NCI-H460 (cell line): ENCODE measurements at places on chromosomes 16 and 17. TPM values are rescaled to one million over a fixed set of nuclear protein-coding genes. Genes with fewer than 3 reads are reported as not detected.

DNA sequence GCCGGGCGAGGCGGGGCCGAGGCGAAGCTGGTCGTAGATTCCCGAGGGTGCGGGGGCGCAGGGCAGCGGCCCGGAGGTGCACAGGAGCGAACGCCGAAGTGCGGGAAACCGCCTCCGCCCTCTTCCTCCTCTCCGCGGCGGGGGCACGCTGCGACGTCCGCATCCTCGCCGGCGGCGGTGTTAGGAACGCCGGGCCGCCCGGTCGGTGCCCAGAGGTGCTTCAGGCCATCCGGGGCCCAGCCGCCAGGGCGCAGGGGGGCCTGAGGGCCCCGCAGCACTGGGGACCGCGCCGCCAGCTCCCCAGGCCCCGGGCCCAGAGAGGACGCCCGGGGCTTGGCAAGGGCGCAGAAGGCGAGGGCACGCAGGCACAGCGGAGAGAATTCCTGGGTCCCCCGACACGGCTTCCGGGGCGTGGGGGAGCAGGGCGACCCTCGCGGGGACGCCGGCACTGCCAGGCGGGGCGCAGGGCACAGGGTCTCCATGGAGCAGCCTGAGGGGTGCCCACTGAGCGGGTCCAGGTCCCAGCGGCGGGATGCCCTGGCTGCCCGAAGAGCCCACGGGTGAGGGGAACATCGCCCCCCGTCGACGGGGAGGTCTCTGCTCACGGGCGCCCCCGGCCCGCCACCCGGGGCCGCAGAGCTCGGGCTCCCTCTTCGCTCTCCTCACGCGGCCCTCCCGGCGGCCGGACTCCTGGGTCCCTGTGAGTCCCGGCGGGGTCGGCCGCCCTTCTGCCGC, 576 bp downstream of the EPOP start:
- no peak for DNase-seq

- no peak for DNase-seq
Measured at GRCh38 chr17:2872282-2872681, 76.0 kb downstream of the RAP1GAP2 start.

GRCh38 chr16:81036751-81037350, 1.2 kb downstream of the ATMIN start:
- DNase-seq: no peak

DNA sequence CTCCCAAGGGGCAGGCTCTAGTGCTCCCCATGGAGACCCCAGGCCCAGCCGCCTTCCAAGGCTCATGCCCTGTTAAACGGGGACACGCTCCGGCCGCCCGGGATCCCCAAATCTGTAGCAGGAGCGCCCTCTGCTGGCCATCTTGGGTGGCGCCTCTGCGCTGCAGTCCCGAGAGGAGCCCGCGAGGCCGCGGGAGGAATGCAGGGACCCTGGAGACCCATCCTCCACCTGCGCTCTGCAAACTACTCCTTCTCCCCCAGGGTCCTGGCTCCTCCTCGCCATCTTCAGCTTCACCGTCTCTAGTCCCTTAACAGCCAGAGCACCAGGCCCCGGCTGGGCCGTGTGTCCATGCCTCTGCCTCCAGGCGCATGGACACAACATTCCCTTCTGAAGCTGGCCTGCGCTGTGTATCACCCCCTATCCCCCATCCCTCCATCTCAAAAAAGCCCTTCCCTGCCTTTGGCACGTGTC, 23.6 kb upstream of the KRT17 start:
- peak; percentile 80 for DNase-seq

DNA sequence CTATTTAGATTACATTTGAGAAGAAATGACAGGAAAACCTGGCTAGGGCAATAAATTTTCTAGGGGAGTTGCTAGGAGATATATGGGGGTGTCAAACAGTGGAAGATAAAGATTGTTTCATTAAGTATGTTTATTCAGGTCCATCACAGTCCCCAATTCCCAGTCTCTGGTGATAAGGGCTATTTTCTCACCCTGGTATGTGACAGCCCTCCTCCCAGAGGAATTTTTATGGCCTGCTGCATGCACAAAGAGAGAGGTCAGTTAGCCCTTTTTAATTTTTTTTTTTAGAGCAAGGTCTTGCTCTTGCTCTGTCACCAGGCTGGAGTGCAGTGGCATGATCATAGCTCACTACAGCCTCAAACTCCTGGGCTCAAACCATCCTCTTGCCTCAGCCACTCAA, 53.6 kb upstream of the ATF7IP2 start:
- no peak for DNase-seq

GRCh38 chr17:34709158-34709754, 129.9 kb downstream of the TMEM132E start:
- DNase-seq: no peak

DRG2 gene
- total RNA-seq: 41.6 and 42.5 TPM in 2 replicates

SOX8 gene
- 0.97 and 1.5 TPM in 2 replicates for total RNA-seq

MEOX1 gene
- total RNA-seq: not detected in 2 replicates

TBC1D3B gene
- total RNA-seq: 0.58 and 0.97 TPM in 2 replicates

TSC2 gene
- 33.8 and 38.5 TPM in 2 replicates for total RNA-seq

METRNL gene
- 23.7 and 28.5 TPM in 2 replicates for total RNA-seq
